ENCODE measurements at places on chromosomes 7 and 10.
A peak's percentile ranks its signal among the peaks of the same experiment; 100 is the strongest.

DNA sequence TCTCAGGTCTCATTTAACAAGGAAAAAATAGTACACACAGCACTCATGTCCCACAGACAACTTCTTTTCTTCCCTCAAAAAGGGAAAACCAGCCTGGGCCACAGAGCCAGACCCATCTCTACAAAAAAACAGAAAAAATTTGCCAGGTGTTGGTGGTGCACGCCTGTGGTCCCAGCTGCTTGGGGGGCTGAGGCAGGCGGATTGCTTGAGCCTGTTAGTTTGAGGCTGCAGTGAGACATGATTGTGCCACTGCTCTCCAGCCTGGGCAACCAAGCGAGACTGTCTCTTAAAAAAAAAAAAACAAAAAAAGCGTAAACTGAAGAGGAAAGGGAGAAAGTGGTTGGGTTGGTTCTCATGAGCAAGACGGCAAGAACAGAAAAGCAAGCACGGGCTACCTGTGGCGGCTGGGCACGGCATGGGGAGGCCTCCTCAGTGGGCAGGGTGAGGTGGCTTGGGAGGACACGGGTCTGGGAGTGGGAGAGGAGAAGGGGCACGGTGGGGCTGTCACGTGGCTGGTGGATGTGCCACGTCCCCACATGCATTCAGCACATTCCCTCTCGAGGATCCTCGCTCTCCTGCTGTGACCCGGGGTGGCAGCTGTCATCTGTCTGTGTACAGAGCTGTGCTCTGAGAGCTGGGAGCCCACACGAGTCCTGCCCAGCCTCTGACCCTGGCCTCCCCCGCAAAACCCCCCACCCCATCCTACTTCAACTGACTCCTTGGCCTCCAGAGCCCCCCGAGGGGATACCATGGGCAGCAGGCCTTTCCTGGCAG lies 219.7 kb downstream of the MLLT10 start:
- no peak for DNase-seq

- DNase-seq = peak; percentile 43
Observed at GRCh38 chr10:50501478-50501877, 122.3 kb downstream of the SGMS1 start.

DNA sequence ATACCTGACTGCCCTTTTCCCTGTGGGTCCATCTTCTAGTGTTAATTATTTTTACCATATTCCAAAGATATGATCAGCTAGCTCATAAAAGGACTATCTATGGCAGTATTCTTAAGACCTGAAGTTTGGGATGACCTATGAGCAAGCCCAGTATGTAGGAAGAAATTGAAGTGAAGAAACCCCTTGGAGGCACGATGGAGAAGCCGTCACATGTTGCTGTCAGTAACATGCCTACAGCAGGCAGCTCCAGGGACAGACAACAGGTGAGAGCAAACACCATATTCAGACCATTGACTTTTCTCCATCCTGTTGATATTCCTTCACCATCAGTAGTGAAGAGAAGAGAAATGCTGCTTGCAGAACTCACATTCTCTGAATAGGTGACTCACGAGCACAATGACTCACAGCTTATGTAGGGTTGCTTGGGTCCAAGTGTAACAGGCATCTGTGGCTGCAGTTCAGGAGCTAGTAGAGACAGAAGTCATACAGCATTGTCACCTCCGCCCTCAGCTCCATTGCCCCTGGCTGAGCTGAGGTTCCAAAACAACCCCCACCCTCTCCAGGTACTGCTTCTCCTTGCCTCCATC lies 8.4 kb upstream of the LYZL2 start:
- peak; percentile 86 for DNase-seq

GRCh38 chr10:17951868-17952371 lies at the start of gene SLC39A12:
SLC39A12 (plus strand) TSS chr10:17951918; CDS start chr10:17953277, 1,359 bp downstream.
- peak; percentile 54 for DNase-seq

DNA sequence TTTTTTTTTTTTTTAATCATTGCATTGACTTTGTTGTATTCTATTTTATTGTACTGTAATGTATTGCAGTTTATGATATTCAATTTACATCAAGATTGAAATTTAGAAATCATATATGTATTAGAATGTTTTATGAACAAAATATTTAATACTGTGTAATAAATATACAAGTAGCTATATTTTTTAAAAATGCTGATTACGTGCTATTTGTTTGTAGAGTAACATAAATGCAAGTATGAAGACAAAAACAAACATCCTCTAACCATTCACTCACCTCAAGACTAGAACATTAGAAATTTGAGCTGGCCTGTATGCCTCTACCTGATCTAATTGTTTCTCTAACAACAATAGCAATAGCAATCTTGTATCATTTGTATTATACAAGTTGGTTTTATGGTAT lies 290.3 kb downstream of the GATA3 start:
- DNase-seq = no peak

GRCh38 chr7:23226844-23227450 lies 19.6 kb upstream of the GPNMB start:
- DNase-seq = no peak

DNA sequence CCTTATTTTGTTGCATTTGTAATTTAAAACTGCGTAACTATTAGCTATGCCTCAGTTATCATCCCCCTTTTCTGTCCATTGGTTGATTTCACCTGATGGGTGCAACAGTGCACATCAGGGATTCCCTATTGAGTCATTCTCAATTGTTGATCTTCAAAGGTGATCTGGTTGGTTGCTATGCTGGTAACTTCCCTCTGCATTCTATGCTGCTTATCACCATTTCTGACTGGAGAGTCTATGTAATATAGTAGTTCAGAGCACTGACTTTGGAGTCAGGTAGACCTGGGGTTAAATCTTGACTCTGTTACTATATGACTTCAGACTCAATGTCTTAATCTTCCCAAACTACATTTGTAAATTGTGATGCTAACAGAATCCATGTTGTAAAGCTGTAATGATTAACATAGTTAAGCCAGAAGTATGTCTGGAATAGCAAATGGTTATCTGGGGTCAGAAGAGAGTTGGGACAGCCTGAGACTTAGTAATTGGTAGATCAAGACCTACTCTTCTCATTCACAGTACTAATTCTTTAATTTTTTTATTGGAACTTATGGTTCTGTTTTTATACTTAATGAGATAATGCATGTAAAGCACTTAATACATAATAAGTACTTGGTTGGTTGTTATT lies 38.1 kb downstream of the EXOC6 start:
- DNase-seq = no peak

DNA sequence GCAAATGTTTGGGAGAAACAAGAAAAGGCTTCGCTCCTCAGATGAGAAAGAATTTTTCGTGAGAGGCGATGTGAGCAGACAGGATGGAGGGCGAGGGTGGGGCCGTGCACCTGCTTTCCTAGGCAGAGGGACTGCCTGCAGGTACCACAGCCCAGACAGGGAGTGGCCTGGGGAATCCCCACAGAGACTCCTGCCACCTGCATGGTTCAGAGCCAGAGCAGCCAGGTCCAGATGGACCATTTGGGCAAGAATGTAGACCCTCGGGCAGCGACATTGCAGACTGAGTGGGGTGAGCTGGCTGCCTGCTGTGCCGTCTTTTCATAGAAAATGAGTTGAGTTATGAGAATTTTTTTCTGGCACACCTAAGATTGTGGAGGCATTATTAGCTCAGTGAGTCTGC lies 216.8 kb downstream of the SNX10 start:
- DNase-seq = no peak

GRCh38 chr7:5452937-5453540 lies 29.4 kb upstream of the TNRC18 start:
- peak; percentile 83 for DNase-seq

DNA sequence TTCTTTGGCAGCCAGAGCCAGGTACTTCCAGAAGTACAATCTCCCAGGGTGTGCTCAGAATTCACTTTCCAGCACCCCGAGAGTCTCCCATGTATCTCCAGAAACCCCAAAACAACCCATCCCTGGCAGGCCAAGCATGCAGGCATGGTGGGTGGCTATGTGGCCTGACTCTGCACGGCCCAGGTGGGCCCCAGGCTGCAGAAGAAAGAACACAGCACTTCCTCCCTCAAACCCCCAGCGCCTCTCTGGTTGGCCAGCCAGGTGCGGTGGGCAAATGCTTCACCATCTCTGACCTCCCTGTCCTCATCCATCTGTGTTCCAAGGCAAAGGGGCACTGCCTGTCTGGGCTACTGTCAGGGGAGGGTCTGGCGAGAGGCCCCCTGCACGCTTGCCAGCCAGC lies 100.3 kb downstream of the MKI67 start:
- no peak for DNase-seq

- DNase-seq = no peak
Observed at GRCh38 chr10:27618906-27619305, 114.8 kb downstream of the RAB18 start.

GRCh38 chr7:116687801-116688201 lies 15.8 kb downstream of the MET start:
- peak; percentile 80 for DNase-seq

GRCh38 chr10:113187063-113187777 lies 237.2 kb downstream of the TCF7L2 start:
- peak; percentile 40 for DNase-seq

DNA sequence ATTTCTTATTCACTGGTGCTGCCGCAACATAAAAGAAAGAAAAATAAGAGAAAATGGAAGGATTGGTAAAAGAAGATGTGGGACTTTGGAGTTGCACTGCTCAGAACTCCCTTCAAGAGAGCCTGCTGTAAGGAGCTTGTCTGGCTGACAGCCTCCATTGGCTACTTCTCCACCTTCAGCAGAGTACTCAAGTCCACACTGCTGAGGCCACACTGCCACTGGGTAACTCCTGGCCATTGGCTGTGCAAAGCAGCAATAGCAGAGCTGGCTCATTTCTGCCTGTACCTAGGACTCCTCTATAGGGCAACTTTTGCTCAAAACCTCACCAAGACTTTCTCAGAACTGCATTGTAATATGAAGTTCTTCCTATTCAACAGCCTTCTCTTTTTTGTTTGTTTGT lies 38.7 kb upstream of the PCLO start:
- DNase-seq = no peak

DNA sequence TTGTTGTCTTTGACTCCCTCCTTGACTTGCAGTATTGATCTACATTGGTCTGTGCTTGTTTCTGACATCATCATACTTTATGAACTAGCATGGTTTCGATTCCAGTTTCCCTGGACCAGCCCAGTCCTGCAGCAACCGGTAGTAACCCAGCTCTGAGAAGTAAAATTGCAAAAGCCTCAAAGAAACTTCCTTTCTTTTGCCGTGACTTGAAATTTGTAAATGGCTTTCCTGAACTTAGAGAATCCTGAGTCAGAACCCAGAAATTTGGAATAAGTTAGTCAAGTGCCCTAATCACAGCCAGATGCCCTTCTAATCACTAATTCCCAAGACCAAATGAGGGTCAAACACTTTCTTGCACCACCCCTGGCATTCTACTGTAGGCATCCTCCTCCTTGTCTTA lies 15.0 kb downstream of the TAS2R60 start:
- no peak for DNase-seq

DNA sequence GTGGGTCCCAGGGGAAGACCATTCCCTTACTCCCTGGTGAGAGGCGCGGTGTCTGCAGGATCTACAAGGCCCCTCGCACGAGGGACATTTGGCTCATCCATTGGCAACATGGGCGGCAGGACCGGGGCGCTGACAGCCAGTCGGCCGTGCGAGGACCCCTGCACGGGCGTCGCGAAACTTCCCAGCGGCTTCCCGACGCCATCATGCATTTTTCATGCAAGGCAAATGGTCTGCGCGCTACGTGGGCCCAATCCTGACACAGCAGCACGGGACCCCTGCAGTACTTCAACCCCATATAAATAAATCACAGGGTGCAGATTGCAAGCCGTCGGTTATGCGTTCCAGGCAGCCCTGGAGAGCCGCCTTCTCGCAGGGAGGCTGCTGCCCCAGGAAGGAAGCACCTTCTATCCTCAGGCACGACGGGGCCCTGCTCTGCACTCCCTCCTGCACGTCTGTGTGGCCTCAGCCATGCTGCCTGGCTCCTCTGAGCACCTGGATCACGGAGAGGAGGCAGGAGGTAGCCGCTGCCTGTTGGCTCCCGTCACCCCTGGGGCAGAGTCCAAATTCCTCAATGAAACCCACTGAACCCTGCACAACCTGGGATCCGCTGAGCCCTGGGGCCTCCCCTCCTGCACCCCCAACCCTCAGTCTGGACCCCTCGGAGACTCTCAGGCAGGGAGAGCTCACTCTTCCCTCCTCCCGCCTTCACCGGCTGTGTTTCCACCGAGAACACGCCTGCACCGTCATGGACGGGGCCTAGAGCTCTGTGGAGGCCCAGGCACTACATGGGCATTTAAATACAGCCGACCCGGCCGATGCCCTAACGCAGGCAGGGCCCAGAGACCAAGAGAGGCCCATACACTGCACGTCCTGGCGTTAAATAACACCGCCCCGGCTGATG lies 90.5 kb downstream of the PDGFA start:
- DNase-seq = no peak

DNA sequence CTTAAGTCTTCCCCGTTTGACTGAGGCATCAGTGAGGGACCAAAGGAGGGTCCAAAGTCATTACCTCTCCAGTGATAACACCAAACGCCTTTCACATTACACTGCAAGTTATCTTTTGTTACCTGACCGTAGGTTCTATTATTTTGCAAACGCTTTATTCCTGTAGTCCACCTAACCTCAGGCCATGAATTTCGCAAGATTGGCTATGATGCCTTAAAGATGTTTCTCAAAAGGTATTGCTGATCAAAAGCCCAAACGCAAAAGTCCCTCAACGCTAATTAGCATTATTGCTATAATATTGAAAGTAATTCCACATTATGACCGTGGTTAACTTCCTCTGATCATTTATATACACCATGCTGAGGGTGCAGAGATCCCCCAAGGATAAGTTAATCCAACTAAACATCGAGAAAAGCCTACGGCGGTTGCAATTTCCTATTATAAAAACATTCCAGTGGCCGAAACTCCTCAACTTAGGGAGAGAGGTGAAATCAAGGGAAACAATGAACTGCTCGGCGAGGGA lies 649 bp downstream of the DNA2 start:
- DNase-seq = no peak

DNA sequence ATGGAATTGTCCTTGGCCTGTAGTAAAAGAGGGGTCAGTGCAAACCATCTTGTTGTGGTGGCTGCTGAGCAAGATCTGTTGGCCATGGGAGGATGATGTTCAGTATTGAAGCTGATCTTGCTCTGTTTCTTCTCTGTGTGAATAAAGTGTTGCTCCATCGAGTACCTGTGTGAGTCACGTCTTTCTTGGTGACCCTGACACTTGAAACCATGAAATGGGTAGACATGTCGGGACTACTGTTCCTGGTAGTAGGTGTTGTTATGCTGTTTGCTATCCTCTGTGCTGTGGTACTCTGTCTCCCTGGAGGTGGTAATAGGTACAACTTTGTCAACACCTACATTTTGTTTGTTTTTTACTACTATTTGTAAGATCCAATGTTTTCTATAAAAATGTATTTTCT lies 330.6 kb downstream of the MDFIC start:
- DNase-seq = no peak

DNA sequence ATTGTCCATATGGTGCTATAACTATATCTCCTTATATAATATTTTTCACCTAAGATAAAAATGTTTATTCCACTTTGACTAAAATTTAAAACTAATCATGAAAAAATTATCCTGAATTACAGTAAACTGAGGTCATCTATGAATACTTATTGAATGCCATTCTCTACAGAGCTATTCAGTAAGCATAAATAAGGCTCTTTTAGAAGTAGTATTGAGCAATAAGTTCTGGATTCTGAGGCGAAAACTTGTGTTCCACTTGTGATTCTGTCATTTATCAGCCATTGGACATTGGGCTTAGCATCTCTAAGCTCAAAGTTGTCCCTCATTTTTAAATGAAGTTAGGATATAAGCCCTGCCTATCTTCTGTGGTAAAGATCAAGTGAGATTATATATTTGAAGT lies 130.8 kb downstream of the WNT2 start:
- DNase-seq = no peak
